Right ventricle myocardium superior (tissue), 1 donor: ENCODE measurements at places on chromosomes 2 and 18.

- no peak for DNase-seq
These were observed 83.2 kb downstream of the ASB1 start for GRCh38 chr2:238509903-238510302.

GRCh38 chr2:207055257-207055656 is 110.5 kb downstream of the KLF7 start:
- no peak for DNase-seq

- no peak for DNase-seq
These were observed 114.8 kb upstream of the SERTAD2 start for GRCh38 chr2:64768491-64769005.

DNA sequence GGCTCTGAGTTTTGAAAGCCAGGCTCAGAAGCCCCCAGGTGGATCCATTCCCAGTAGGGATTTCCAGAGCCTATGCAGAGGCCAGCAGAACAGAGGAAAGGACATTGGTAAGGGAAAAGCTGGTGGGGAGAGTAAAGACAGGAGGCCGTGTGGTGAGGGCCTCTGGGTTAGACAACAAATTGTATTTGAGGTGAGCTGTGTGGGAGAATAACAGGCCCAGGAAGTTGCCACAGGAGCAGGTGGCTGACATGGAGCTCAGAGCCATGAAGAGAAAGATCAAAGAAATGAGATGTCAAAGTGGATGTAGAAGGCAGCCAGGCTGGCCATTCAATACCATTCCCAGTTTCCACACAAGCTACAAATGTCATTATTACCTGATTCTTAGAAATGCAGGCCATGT is 8.8 kb downstream of the BUB1 start:
- DNase-seq, result no peak

- no peak for DNase-seq
These were observed 34.9 kb downstream of the RNU4ATAC start for GRCh38 chr2:121565389-121566250.

DNA sequence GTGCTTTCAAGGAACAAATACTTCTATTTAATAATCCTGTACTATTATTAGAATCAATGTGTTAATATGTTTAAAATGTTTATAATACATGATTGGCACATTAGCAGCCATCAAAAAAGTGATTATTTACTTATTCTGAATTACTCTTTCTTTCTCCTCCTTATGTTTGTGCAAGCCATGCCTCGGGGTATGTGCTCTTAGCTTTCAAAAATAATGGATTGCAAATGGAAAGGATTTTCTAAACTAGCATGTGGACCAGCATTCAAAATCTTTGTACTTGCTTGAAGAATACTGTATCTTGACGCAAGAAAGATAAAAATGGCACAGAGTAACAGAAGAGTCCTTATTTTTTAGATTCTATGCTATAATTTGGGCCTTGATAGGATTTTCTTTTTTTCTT is 156.5 kb downstream of the CDH7 start:
- DNase-seq, result no peak

GRCh38 chr2:38122344-38122743 is 46.4 kb upstream of the CYP1B1 start:
- peak; percentile 62 for DNase-seq

- peak; percentile 48 for DNase-seq
These were observed 283.4 kb upstream of the FBXO11 start for GRCh38 chr2:48189552-48190228.

- no peak for DNase-seq
These were observed 60.8 kb downstream of the CRACDL start for GRCh38 chr2:98875081-98875728.

- DNase-seq, result no peak
These were observed 15.1 kb downstream of the CYRIA start for GRCh38 chr2:16650287-16651249.

DNA sequence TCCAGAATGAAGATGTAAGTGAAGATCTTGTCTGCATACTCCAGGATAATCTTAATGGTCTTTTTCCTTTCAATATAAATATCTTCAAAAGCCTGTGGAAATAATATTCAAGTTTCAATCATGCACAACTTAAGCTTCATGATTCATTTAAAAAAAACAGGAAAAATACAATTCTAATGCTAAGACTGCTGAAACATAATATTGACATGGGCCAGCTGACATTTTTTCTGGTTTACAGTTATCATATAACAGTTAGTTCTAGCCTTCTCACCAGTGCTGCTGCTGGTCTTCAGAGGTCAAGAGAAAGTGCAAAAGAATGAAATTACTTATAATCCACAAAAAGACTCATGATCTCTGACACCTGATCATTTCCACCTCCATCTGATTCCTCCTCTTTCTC is 110.4 kb upstream of the SCN1A start:
- DNase-seq, result no peak

DNA sequence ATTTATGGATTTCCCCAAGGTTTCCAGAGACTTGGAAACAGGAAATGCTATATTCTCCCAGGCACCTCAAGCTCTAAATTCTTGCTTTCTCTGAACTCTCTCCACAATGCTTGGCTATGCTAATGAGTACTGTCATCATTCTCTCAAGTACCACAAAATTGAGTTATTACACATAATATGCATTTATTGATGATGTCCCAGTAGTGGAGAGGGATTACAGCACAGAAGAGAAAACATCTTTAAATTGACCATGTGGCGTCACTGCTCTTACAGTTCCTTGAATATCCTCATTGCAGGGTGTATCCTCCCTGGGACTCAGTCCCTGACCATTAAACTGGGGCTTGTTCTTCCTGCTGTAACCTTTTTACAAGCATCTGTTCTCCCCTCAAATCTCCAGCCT is 681.1 kb upstream of the FANCL start:
- no peak for DNase-seq

GRCh38 chr2:46915281-46915810 is at the start of gene MCFD2:
Gene MCFD2 (minus strand): TSS chr2:46915806. CDS start chr2:46909171, 6,635 bp downstream.
- peak; percentile 71 for DNase-seq
